ENCODE measurements at places on chromosomes 11 and 22.

DNA sequence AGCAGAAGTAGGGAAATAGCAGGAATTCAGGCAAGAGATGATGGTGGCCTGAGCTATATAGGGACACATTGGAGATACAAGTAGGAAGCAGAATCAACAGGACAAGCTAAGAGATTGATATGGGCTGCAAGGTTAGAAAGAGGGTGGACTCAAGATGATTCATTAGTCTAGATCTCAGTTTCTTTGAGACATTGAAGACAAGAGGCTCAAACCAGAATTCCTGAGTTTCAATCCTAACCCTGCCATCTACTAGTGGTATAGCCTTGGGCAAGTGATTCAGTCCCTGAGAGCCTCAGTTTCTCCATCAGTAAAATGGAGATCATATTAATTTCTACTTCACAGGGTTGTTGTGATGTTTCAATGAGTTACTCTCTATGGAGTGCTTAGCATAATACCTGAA lies 53.1 kb upstream of the NAV2 start:
- DNase-seq, result no peak

DNA sequence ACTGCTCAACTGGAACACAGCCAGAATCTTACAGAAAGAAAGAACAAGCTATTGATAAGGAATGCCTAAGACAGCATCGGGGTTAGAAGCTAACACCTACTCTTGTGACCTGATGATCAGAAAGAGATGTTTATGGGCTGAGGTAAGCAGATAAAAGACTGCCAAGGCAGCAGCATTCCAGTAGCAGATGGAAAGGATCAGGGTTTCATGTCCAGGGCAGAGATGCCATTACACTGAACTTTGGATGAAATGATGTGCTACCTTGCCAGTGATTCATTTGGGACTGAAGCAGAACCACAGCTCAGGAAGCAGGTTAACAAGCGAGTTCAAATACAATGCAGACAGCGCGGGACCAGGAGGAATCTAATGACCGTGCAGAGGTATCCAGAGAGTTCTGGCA lies 27.1 kb upstream of the APOA1 start:
- no peak for DNase-seq

DNA sequence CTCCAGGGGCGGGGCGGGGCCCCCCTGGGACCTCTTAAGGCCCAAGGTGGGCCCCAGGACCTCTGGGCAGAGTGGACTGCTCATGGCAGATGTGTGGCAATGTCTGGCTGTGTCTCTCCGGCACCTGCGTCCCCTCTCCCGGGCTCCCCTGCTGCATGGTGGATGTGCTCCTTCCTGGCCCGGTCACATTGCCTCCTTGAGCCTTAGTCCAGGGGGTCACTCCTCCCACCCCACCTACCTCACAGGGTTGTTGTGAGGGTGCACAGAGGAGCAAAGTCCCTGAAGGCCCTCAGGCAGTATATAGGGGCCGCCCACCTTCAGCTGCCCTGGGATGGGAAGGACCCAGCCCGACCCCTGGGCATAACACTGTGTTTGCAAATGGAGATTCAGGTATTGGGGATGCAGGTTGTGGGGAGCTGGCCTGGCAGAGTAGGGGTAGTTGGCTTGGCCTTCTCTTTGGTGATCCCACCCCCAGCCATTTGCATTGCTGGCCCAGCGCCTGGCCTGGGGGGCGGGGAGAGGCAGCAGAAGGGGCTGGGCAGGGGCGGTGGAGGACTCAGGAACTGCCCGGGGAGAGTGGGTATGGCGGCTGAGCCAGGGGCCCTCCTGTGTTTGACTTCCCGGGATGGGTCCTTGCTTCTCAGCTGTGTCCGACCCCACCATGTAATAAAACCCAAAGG lies 11.3 kb downstream of the KCTD17 start:
- no peak for DNase-seq

DNA sequence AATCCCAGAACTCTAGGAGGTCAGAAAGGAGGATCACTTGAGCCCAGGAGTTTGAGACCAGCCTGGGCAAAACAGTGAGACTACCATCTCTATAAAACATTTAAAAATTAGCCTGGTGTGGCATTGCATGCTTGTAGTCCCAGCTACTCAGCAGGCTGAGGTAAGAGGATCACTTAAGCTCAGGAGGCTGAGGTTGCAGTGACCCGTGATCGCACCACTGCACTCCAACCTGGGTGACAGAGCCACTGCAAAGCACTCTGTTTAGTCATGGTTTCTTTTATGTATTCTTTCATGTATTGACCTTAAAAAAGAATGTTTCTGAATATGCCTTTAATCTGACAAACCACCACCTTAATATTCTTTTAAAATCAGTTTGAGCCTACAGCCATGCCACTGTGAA lies 52.2 kb downstream of the BIRC2 start:
- DNase-seq, result no peak

DNA sequence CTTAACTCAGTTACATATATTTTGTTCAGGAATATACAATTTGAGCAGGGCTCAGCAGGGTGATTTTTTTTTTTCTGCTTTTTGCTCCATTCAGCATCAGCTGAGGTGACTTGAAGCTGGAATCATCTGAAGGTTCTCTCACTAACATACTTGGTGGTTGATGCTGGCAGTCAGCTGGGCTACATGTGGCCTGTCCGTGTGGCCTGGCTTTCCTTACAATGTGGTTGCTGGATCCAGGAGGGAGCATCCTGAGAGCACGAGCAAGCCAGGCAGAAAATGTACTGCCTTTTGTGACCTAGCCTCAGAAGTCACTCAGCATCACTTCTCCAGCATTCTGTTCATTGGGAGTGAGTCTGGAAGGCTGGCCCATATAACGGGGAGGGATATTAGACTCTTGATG lies 151.6 kb upstream of the E2F8 start:
- no peak for DNase-seq

DNA sequence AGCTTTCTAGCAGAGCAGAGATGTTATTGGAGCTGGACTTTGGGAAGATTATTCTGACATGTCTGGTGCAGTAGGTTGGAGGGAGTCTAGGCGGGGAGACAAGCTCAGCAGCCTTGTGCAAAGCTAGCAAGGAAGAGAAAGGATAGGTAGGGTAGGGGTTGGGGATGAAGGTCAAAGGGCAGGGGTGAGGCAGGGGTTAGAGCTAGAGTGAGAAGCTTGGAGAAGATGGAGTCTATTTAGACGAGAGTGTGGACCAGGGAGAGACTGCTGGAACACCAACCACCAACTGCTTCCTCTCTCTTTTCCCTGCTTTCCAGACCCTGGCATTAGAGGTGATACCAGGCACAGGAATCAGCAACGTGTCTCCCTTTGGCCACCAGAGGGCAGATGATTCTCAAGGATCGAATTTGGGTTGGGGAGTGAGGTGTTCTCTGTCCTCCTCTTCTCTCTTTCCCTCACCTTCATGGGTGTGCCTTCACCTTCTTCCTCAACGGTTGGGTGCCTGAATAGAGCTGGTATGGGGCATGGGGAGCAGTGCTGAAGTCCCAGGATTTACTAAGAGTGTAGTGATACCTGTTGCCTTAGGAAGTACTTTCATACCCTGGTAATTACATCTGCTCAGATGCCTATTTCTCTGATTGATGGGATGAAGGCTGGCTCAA lies 1.8 kb upstream of the MARK2 start:
- peak; percentile 82 for DNase-seq
